Hematopoietic multipotent progenitor cell treated with erythropoietin and hydrocortisone succinate and interleukin-3 and kit ligand, for 8 days (in vitro differentiated cells): ENCODE measurements at places on chromosomes 7 and 10.

DNA sequence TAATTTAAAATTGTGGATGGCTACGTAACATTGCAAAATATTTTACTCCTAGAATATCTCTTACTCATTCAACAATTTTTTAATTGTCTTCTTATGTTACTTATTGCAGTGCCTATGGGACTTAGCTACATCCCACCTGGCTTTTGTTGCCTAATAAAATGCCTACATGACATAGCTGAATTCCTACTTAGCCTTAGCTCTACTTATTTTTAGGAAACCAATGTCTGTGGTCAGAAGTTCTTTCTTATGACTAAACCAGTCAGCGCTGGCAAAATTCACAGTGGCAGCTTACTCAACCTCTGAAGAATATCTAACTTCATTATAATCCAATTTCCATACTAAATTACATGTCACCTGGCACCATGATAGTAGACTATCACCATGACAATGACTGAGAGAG, 1612.4 kb upstream of the LRRTM3 start:
- DNase-seq, result no peak

DNA sequence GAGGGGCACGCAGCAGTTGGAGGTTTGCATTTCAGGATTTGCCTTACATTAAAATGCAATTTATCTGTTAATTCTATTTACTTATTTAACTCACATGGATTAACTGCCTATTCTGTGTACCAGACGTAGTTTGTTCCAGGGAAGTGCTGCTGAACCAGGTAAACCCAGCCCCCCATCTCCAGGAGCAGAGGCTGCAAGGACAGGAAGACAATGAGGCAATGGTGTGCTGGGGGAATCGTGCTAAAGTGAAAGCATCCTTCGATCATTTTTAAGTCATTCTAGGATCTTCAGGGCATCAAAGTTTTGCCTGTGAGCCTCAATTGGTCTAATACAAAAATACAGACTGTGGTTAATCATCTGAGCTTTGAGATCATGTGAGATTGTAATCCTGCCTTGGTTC, 166.4 kb downstream of the DNAJB6 start:
- DNase-seq, result no peak

GRCh38 chr7:7417851-7418250, 117.8 kb downstream of the COL28A1 start:
- no peak for DNase-seq

DNA sequence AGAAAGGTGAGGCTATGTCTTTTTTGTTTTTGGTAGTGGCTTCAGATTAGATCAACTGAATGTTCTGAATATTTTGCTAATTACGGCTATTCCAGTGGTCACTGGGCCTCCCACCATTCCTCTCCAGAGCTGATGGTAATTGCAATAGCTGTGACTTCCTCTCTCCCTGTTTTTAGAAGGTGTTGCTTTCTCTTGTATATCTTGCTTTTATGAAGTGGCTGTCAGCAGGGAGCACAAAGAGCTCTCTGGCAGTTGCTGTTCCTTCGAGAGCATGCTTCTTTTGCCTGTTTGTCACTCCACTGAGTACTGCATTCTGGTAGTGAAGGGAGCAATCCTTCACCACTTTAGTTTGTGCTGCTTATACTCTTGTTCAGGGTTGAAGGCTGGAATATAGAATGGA, 133.3 kb downstream of the EXOC4 start:
- no peak for DNase-seq

DNA sequence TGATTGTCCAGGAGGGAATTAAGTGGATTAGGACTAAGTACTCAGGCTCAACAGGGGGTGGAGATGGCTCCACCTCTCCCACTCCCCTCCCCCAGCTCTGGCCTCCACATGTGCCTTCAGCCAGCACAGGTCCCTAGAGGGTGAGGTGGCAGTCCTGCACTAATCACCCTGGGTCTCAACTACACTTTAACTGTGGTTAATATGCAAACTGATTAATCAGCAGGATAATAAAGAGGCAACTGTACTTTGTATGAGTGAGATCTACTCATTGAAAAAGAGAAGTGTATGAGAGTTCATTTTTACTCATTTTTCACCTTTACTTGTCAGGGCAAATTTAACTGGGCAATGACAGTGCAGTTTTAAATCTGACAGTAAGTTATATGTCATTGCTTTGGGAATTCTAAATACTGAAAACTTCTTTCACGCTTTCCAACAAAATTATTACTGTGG, 223.8 kb upstream of the CCDC6 start:
- DNase-seq, result peak; percentile 5
